ENCODE measurements at places on chromosomes 16 and 17.

DNA sequence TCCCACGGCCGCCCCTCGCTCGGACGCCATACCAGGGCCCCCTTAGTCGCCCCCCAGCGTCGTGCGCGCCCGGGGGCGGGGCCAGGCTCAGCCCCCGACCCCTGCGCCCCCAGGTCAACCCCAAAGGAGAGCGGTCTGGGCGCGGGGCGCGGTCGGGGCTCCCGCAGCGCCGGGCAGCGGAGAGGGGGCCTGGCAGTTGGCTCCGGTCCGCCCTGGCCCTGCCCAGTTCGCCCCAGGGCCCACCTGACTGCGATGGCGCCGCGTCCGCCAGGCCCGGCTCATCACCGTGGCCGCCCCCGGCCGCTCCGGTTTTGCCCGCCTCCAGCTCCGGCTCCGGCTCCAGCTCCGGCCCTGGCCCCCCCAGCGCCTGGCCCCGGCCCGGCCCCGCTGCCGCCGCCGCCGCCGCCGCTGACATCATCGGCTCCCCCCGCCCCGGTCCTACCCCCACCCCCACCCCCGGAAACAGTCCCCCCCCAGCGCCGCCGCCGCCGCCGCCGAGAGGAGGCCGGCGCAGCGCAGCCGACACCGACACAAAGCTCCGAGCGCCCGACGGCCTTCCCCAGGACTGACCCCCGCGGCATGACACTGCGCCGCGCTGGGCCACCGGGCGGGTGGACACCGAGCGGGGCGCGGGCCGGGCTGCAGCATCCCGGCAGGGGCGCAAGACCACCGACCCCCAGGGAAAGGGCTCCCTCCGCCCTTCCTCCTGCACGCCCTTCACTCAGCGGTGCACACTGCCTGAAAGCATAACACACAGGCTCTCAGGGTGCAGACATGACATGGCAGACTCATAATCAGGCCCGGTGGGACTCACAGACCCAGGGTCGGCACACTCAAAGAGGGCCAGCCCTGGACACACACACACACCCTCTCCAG, at the start of gene ZBTB4:
Gene ZBTB4 (minus strand): TSS at position 419 of the 876 bp plus-strand sequence. CDS start 12,830 bp downstream, outside the sequence.
- DNase-seq = peak; percentile 65

DNA sequence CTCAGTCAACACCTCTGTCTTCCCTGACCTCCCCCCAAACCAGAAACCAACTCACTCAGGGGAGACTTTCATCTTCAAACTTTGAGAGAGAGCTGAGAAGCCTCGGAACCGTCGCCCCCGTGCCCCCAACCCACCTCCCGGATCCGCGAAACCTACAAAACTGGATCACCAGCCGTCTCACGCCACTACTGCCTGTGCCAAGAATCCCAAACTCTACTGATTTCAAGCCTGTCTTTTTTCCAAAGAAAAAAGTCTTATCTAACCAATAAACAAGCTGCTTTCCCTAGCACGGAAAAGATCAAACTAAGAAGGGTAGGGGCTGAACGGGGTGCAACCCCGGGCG, 2.0 kb downstream of the AXIN2 start:
- no peak for DNase-seq

GRCh38 chr17:47277921-47278320, 24.3 kb downstream of the ITGB3 start:
- DNase-seq = no peak

GRCh38 chr16:88803264-88803987, at the start of gene CDT1:
TSS of gene CDT1 (plus strand) at chr16:88803789. CDS start at chr16:88803832, 43 bp downstream.
- DNase-seq = peak; percentile 85

DNA sequence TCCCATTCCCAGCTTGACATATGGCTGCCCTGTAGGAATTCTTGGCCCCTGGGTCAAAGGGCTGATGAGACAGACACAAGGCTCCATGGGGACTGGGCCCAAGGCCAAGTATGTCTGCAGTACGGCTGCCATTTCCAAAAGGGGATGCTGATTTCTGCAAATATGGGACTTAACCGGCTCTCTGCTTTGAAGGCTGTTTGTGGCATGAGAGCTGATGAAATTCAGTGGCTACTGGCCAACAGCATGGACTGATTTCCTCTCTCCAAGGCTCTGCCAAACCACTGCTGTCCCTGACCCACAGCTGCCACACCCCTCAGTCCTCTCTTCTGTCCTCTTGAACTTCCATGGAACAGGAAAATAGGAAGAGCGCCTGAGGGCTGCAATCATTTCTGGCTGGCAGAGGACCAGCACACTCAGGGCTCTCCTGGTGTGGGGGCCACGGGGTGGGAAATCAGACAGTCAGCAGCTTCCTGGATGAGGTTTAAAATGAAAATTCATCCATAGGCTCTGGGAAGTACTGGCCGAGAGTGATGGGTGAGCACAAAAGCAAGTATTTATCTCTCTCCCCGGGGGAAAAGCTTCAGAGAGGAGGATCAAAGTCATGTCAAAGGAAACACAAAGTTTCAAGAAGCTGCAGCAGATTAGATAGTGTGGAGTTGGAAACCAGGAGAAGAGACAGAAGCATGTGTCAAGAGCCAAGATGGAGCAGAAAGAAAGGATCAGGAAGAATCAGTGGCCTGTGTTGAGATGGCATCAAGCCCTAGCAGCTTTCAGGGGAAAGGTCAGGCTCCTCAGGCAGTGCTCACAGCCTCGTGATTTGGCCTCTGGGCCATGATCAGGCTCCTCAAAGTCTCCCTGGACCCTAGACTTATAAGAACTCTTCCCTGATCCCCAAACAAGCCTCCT, 64.1 kb upstream of the SREBF1 start:
- no peak for DNase-seq

DNA sequence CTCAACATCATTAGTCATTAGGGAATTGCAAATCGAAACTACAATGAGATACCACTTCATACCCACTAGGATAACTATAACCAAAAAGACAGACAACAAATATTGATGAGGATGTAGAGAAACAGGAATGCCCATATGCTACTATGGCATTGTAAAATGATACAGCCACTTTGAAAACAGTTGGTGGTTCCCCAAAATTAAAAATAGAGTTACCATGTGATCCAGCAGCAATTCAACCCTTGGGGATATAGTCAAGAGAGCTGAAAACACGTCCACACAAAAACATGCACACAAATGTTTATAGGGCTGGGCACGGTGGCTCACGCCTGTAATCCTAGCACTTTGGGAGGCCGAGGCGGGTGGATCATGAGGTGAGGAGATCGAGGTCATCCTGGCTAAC, 10.0 kb upstream of the PECAM1 start:
- no peak for DNase-seq

GRCh38 chr16:72400257-72401083, 228.5 kb upstream of the PMFBP1 start:
- DNase-seq = peak; percentile 69

DNA sequence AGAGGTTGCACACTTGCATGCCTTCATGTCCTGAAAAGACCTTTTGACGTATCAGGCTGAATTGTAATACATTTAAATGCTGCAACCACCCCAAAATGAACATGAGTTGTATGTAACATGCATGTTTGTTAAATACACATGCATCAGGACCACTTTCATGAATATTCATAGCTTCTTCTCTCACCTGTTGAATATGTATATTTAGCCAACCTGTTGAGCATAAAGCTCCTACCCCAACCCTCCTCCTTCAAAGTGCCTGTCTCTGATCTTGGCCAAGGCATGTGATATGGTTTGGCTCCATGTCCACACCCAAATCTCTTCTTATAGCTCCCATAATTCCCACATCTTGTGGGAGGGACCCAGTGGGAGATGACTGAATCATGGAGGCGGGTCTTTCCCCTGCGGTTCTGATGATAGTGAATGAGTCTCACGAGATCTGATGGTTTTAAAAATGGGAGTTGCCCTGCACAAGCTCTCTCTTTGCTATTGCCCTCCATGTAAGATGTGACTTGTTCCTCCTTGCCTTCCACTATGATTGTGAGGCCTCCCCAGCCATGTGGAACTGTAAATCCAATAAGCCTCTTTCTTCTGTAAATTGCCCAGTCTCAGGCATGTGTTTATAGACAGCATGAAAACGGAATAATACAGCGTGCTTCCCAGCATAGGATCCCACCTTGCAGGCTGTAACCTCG, 3.8 kb upstream of the CRYM start:
- DNase-seq = no peak

DNA sequence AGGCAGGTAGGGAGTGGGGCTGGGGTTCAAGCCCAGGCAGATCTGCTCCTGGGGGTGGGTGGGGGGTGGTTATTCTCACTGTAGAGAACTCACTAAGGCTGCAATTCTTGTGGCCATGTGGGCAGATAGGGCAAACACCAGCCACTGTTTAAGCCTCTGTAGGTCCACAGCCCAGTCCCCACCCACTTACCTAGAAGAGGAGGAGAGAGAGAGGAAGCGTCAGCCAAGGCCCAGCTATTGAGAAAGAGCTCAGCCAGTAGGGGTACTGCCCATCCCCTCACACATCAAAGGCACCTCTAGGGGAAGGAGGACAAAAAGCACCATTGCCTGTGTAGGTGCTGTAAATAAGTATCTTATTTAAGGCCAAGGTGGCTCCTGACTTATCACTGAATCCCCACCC, 12.9 kb downstream of the KRT16 start:
- DNase-seq = no peak

DNA sequence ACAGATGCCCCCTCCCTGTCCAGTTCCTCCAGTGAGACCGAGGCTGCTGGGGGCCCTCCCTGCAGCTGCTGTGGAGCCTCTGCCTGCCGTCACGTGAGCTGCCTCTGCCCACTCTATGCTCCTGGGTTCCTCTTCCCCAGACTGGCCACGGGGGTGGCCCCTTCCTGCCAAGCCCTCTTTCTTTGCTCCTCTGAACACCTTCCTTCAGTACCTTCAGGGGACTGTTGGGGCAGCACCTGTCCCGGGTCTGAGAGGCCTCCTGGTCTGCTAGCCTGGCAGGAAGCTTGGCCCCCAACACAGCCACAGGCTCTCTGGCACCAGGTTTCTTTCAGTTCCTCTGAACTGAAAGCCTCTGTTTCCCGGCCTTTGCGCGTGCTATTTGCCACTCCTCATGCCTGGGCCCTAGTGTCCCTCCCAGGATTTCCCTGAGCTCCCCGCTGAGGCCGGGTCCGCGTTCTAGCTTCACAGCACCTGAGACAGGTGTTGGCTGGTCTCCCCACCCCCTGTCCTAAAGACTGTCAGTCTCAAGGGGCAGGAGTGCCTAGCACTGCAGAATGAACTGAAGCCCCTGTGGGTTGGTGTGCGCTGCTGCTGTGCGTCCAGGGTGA, 6.6 kb upstream of the ATP6V0C start:
- DNase-seq = no peak

DNA sequence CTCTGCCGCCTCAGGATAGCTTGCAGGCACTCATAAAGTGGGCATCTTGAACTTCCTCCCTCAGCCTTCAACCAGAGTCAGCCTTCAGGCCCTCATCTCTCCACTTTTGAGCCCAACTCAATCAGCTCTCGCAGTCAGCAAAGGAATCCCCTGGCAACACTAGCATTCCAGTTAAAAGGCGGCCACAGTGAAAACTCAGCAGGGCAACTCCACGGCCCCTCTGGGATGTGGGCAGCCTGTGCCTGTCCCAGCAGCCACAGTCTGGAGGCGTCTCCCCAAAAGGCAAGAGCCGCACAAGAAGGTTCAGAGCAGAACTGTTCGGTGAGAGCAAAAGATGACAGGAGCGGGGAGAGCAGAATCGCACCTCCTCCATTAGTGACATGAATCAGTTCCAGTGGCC, 9.0 kb downstream of the TMEM11 start:
- DNase-seq = no peak

DNA sequence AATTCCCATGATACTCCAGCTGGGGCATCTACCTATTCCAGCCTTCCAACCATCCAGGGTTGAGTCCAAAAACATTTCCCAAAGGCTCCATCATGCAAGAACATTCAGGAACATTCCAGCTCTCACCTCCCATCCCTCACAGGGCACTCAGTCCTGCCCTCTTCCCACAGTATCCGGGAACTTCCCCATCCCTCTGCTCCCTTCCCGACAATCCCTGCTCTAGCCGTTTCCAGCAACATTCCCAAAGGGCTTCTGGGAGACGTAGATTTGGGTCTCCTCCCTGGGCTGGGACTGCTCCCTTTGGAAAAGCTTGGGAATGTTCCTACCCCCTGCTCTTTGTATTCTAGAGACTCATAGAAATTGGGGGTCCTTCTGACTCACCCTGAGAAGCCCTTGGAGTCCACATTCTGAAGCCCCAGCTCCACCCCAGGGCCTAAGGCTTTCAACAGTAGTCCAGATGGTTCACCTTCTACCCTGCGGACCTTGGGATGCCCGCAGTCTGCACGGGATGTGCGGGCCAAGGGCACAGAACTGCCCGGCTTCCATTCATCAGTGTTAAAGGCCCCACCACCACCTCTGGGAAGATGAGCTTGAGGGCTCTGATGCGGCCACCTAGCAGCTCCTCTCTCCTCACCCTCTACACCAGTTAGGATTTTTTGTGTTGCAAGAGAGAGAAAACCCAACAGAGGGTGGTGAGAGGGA, 25.4 kb downstream of the NGFR start:
- no peak for DNase-seq

- DNase-seq = no peak
Measured at GRCh38 chr17:75539967-75540729, 14.7 kb downstream of the LLGL2 start.

GRCh38 chr17:41737680-41738023, 3.2 kb upstream of the HAP1 start:
- DNase-seq = no peak

- peak; percentile 48 for DNase-seq
Measured at GRCh38 chr17:80252871-80253270, 7.8 kb upstream of the RNF213 start.

- DNase-seq = no peak
Measured at GRCh38 chr16:70608521-70608920, 37.8 kb upstream of the IL34 start.

- DNase-seq = no peak
Measured at GRCh38 chr16:87446479-87446878, 46.3 kb downstream of the ZCCHC14 start.

- DNase-seq = no peak
Measured at GRCh38 chr16:1019231-1020090, 37.9 kb downstream of the SOX8 start.

DNA sequence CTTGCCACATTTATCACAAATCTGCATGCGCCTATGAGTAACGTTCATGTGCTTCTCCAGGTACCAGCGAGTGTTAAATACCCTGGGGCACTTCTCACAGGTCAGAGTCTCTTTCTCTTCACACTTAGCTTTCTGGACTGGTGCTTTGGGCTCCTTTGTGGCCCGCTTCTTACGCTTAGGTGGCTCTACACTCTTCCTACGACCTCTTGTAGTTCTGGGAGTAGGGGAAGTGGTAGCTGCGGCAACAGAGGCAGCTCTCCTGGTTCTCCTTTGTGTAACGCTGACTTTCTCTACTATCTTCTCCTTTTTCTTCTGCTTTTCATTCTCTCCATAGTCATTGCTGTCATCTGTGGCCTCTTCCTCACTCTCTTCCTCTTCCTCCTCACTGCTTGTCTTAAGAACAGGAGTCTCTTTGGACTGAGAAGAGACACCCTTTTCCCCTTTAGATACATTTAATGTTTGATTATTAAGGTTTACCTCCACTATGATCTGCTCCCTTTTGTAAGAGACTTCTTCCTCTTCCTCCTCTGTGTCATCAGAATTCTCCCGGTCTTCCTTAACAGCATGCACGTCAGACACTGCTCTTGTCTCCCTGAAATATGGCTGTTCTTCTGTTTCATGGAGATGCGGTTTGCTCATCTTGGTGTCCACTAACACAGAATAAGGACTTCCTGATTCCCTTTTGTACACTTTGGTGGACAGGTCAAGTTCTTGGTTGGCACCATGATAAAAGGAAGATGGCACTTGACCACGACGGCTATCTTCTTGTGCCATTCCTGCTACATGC, 45.0 kb downstream of the ZNF652 start:
- no peak for DNase-seq
